ENCODE measurements at places on chromosomes 3 and 15.

- peak; percentile 84 for DNase-seq
Observed at GRCh38 chr3:64674591-64675076, 13.2 kb downstream of the ADAMTS9 start.

DNA sequence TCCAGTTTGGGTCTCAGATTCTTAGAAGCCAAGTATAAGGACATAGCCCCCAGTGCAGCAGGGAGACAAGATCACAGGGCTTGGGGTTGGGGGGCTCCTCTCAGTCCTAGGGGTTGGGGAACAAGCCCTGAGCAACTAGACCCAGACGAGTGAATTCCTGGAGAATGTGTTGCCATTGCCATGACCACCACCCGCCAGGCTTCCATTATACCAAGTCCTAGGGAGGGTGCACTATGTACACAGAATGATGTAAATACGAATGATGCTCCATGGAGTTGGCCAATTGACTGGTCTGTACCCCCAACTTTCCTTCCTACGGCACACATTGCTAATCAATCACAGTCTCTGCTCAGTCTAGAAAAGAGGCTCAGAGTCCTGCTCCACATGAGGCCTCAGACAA is 8.8 kb downstream of the IQCF1 start:
- no peak for DNase-seq

DNA sequence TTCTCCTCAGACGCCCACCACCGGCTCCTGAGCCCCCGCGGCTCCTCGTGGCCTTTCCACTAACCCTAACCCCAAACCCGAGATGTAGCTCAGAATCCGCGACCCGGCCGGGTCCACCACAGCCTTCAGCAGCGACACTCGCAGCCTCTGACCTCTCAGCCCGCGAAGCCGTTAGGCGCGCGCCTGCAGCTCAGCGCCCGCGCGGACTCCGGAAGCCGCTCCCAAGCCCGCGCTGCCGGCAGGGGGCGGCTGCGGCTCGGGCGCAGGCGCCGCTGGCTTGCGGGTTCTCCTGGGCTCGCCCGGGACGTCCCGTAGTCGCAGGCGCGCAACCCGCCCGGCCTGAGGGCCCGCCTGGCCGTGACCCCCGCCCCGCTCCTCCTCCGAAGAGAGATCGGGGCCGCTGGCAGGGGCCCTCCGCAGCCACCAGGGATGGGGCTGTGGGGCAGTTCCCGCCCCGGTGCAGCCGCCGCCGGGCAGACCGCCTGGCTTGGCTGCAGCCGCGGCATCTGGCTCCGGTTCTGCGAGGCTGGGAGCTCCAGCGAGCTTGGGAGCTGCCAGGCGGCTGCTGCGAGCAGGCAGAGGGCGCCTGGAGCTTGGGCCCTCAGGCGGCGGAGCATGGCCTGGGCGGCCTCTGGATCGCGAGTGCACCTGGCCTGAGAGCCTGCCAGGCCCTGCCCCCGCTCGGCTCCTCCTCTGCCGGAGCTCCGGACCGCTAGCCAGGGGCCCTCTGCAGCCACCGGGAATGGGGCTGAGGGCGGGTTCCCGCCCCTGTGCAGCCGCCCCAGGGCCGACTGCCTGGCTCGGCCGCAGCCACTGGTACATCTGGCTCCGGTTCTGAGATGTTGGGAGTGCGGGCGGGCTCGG is 120.7 kb downstream of the LMLN start:
- DNase-seq = peak; percentile 86

DNA sequence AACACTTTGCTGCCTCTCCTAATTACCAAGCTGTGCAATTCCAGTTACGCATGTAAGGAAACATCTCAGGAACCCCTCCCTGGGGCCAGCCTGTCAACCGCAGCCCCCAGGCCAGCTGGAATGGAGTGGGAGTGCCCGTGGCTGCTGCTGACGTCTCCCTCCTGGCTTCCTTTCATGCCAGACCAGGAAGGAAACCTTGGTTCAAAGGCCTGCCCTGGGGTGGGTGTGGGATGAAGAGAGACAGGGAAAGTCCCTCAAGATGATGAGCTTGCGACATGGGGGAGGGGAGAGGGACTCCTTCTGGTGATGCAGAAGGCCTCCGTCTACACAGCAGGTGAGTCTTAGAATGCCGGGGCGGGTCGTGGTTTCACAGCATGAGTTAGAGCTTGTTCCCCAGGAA is 11.4 kb upstream of the CYP11A1 start:
- DNase-seq = no peak

GRCh38 chr3:17967953-17968607 is 225.6 kb upstream of the TBC1D5 start:
- no peak for DNase-seq

GRCh38 chr15:31236184-31237042 is 90.2 kb upstream of the KLF13 start:
- peak; percentile 52 for DNase-seq

DNA sequence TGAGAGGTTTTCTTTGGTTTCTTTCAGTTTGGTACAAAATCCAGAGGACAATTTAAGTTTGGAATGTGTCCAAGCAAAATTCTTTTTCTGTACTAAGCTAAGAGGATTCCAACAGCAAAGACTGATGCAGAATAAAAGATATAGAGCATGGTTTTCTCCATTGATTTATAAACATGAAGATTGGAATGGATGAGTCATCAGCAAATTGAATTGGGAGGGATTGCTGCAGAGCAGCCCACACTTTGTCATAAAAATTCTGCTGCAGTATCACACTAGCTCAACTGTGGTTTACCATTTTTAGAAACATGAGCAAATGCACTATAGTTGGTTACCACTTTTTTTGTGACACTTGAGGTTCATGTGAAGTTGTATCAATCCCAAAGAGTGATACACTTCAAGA is 16.1 kb upstream of the LARP6 start:
- DNase-seq = no peak

GRCh38 chr3:74121761-74122160 is 492.7 kb downstream of the CNTN3 start:
- DNase-seq = no peak

GRCh38 chr3:87674397-87675161 is 384.2 kb downstream of the CGGBP1 start:
- no peak for DNase-seq

GRCh38 chr3:115120597-115120996 is 26.5 kb downstream of the ZBTB20 start:
- no peak for DNase-seq

- DNase-seq = no peak
Observed at GRCh38 chr15:77698481-77698880, 65.8 kb upstream of the LINGO1 start.

DNA sequence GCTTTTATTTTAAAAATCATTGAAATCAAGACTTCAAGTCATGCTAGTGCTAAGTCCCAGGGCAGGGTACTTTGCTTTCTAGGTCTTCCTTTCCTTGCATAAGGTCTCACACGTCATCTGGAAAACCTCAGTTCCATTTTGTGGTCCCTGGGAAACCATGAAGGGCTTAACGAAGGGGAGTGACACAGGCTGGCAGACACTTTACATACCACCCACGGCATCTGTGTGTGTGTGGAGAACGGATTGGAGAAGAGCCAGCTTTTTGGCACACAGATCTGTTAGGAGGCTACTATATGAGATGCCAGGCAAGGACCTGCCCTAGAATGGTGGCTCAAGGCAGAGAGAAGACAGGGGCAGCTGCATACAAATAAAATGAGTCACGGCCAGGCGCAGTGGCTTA is 107.5 kb upstream of the NSMCE3 start:
- DNase-seq = no peak

DNA sequence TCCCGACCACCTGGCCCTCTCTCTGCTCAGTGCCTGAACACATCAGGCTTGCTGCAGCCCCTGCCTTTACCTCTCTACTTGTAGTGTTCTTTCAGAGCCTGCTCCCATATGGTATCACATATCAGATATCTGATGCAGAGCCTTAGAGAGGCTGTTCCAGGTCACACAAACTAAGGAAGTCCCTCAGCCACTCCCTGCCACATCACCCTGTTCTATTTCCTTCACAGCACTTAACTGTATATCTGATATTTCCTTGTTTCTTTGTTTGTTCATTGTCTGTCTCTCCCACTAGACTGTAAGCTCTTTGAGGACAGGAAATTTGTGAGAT is 976 bp upstream of the ALDH1L1 start:
- DNase-seq = no peak

- DNase-seq = no peak
Observed at GRCh38 chr3:94115482-94115881, 52.6 kb downstream of the NSUN3 start.

- DNase-seq = no peak
Observed at GRCh38 chr15:71755092-71755970, 55.0 kb upstream of the NR2E3 start.

- DNase-seq = peak; percentile 30
Observed at GRCh38 chr3:101069901-101070798, 76.9 kb upstream of the ABI3BP start.

DNA sequence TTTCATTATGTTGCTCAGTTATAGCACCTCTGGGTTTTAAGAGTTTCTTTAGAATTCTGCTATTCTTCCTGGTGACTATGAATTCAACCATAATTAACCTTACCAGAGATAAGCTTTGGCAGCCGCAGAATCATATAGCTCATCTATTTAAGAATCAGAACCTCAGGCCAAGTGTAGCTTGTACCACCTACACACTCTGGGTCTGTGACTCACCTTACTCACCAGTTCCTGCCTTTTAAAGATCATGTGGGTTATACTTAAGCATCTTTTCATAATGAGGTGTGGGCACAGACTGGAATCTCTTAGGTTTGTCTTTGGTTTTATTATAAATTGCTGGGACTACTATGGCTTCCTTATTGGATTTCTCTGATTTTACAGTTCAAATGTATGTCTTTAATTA is 21.9 kb downstream of the CDV3 start:
- DNase-seq = no peak

- DNase-seq = no peak
Observed at GRCh38 chr3:66393333-66394005, 107.4 kb downstream of the LRIG1 start.

DNA sequence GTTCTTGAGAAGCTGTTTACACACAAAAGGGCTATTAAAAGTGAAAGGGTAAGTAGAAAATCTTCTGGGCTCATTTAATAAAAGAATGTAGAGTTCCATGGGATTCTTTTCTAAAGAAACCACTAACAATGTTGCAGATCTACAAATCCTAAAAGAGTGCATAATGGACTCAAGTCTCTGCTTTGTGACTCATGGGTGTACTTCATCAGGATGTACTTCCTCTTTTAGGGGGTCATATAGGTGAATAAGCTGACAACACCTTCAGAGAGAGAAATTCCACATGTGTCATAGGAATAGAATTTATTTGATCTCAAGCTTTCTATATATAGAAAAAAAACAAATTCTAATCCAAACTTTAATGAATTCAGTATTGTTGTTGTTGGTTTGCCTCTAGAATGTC is 355.5 kb downstream of the TIGIT start:
- DNase-seq = peak; percentile 4

DNA sequence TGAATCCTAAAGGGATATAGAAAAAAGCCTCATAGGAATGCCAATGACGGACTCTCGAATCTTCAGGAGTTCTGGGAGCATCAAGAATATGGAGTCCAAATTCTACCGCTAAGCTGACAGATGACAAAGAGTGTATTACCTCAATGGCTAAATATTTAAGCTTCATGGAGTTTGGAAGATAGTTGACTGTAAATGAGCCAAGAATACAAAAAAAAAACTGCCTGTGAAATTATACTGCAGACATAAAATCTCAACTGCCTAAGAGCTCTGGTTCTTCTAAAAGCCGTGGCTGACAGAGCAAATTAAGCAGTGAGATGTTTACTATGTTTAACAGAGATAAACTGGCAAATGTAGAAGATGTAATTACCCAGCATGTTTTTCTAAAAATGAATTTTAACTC is 140.0 kb downstream of the GADL1 start:
- DNase-seq = no peak
